ENCODE measurements at places on chromosomes 6 and 20.

DNA sequence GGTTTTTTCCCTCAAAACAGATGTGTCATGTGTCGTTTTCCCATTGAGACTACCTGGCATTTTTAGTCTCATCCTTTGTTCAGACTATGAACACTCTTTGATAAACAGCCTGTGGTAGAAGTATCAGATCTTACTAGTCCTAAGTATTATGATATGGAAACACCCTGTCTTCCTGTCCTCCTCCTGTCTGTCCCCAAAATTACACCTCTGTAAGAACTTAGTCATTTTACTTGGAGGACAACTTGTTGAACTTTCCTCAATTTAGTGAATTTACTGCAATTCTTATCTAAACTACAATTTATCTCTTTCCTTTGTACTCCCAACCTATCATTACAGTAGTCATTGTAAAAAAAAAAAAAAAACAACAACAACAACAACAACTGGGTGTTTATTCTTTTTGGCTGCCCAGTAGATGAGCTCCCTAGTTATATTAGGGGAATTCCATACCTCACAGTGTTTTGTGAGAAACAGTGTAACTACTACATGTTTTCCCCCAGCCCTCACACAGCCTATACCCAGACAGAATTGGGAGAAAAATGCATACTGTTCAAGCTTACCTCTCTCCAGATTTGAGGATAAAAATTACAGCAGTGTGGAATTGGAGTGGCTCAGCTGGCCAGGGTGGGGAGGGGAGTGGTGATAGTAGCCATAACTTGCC lies 18.5 kb upstream of the ERVFRD-1 start:
- DNase-seq: no peak

- DNase-seq: no peak
Measured at GRCh38 chr6:10407018-10407673, 7.7 kb downstream of the TFAP2A start.

DNA sequence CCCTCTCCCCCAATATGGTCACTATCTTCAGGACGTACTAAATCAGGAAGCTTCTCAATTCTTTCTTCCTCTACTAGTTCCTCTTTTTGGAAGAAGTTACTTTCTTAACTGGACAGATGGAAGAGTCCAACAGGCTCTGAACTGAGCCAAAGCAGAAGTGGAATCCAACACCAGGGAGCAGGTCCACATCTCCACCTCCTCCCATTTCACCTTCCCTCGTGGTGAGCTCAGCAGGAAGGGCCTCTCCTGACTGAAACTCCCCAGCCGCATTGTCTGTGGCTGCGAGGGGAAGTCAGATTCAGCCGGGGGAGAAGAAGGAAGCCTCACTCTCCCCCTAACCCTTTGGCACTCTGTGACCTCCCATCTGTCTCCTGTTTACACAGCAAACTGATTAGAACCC lies 63.8 kb upstream of the UST start:
- DNase-seq: no peak

- no peak for DNase-seq
Measured at GRCh38 chr6:138545621-138545980, 46.3 kb upstream of the NHSL1 start.

DNA sequence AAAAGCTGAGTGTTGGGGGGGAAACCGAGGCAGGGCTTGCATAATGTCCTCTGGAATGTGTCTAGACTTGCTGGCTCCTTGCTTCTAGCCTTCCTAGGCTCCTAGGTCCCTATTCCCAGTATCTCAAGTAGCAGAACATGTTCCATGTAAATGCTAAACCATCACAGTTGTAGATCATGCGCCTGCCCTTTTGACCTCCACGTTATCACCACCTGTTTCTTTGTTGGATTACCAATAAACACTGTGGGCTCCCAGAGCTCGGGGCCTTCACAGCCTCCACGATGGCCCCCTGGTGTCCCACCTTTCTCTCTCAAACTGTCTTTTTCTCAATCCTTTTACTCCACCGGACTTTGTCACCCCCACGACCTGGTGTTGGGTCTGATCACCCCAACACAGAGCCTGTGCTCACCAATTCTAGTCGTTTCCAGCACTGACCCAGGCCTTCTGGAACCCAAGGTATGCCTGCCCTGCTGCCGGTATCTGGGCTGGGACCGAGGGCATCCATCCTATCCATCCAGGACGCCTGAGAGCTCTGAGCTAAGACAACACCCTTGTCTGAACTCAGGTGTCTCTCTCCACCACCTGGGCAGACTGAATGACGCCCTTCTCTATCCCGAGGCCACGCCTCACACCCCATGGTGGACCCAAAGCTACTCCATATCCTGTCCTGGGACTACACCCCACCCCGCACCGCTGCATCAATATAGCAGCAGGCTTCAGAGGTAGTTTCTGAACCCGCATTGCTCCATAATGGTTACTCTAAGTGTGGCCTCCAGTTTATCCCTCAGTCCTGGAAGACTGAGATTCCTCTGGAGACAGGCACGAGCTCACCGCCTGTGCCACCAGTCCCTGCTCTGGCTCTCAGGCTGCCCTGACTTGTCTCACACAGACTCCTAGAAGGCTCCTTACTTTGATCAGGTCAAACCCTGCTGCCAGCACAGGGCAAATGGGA lies 9.3 kb upstream of the PRR18 start:
- DNase-seq: no peak

DNA sequence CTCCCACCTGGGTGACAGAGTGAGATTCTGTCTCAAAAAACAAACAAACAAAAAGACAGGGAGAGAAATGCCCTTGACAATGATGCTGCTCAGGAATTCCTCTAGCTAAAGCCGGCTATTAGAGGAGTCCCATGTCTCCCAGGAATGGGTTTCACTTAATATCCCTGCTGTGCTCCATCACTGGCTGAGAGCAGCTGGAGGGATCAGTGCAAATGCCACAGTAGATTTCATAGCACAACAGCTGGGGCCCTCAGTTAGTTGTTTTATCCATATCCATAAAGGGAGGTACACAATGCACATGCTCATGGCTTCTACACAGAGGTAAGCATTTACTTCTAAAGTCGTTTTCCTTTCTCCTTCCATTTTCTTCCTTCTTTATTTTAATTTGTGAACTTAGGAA lies 742.0 kb upstream of the POU3F2 start:
- DNase-seq: no peak

- DNase-seq: no peak
Measured at GRCh38 chr6:87027021-87027420, 67.9 kb downstream of the CGA start.

DNA sequence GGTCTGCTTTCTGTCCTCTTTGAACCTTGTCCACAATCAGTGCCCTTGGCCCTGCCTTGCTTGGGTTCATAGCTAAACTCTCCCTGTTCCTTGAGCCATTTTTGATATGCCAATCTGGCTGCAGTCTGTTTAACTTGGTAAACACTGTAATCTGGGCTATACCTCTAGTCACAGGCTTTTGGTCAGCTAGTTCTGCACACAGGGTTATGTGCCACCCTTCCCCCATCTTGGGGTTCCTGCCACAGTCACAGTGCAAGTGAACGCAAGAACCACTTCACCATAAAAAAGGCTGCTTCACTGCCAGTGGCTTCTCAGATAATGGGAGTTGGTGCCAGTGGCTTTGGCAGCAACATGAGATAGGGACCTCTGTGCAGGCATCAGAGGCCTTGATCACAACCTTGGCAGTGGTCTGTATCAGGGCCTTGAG lies 10.9 kb upstream of the ATRN start:
- no peak for DNase-seq

GRCh38 chr6:120198033-120198432 lies 848.5 kb upstream of the MAN1A1 start:
- no peak for DNase-seq

GRCh38 chr6:89295981-89296380 lies 19.1 kb downstream of the GABRR2 start:
- DNase-seq: no peak

DNA sequence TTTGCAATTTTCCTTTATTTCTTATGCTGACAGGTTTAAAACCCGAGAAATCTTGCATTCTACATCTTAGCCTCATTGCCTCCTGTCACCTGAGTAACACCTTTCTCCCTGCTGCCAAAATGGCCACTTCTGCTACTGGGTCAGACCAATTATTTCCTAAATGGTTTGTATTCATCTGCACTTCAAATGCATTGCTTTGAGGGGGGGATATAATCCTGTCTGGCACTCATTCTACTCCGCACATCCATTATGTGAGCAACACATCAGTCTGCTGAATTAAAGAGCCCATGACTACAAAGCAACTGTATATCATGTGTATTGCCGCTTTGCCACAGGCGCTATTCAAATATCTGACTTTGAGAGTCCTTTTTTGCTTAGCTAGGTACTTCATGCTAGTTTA lies 141.6 kb upstream of the TSHZ2 start:
- no peak for DNase-seq

DNA sequence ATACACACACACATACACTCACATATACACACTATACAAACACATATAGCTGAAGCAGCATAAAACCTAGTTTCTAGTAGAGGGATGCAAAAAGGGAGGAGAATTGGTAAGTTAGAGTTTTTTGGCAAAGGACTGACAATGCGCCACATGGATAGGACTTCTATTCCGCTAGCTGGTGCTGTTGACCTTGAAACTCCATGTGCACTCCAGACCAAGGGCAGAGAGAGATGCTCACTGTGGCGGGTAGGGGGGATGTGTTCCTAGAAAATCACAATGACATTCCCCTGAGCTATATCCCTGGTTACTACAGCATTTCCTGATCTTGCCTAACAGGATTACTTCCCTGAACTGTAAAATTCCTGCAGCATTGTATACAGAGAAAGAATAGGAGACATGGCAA lies 19.2 kb downstream of the MICA start:
- DNase-seq: no peak

GRCh38 chr6:26044140-26045064 lies 42.8 kb upstream of the HFE start:
- DNase-seq: no peak
